ENCODE measurements at places on chromosomes 2 and 18.
A peak's percentile ranks its signal among the peaks of the same experiment; 100 is the strongest.

GRCh38 chr2:12931186-12931844 is 214.6 kb downstream of the TRIB2 start:
- DNase-seq = no peak

GRCh38 chr2:184859187-184859586 is 260.9 kb downstream of the ZNF804A start:
- DNase-seq = no peak

DNA sequence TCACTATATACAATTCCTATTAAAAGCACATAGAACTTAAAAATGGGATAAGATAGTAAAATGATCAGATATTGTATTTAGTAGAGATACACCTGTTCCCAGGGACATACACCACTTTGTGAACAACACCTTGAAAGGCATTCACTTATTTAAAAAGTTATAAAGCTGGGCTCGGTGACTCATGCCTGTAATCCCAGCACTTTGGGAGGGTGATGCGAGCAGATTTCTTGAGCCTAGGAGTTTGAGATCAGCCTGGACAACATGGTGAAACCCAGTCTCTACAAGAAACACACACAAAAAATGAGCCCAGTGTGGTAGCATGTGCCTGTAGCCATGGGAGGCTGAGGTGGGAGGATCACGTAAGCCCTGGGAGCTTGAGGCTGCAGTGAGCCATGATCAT is 90.9 kb downstream of the RAPGEF4 start:
- DNase-seq = no peak

- peak; percentile 36 for DNase-seq
Observed at GRCh38 chr2:64586883-64587481, 62.9 kb downstream of the AFTPH start.

- no peak for DNase-seq
Observed at GRCh38 chr2:178844269-178844668, 37.0 kb upstream of the TTN start.

- no peak for DNase-seq
Observed at GRCh38 chr2:191660575-191660974, 17.4 kb upstream of the NABP1 start.

GRCh38 chr2:166344286-166345113 is 31.2 kb downstream of the SCN9A start:
- DNase-seq = peak; percentile 23

GRCh38 chr18:58205443-58206160 is 161.6 kb downstream of the NEDD4L start:
- DNase-seq = peak; percentile 66

GRCh38 chr2:217905896-217906295 is 96.9 kb downstream of the TNS1 start:
- DNase-seq = no peak

GRCh38 chr2:52445686-52446085 is 1321.9 kb upstream of the CHAC2 start:
- no peak for DNase-seq

DNA sequence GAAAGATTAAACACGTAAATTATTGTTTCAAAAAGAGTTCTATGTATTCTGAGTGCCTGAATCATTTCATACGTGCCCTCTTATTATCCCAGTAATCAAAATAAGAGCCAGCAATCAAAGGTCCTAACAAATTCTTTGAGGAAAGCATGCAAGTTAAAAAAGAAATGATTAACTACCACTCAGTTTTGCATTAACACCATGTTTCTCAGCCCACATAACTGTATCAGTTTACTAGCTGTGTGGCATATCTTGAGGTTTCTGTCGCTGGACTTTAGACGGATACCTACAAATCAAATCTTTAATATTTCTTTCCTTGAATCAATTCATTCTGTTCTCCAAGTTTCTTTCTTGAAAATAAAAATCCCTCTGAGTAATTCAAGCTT is 668.9 kb upstream of the CHAC2 start:
- DNase-seq = no peak

GRCh38 chr2:68009526-68009925 is 53.3 kb downstream of the C1D start:
- no peak for DNase-seq

- no peak for DNase-seq
Observed at GRCh38 chr2:231323316-231323715, 72.2 kb upstream of the B3GNT7 start.

- DNase-seq = no peak
Observed at GRCh38 chr18:72910045-72910444, 42.3 kb upstream of the NETO1 start.

DNA sequence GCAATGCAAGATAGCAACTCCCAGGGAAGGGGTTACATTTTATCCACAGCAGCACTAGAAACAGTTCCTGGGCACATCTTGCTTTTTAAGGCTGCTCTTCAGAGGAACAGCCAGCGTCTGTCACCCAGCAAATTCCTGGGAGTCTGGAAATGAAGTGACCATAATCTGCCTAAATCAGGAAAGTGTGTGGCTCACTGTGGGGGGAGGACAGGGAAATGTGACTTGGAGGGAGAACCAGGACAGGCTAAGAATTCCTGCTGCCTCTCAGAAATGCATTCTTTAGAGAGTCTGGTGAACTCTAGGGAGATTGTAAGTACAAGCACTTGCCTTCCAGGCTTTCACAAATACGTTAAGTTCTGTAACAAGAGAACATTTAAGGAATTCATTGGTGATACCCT is 364.3 kb upstream of the SPHKAP start:
- no peak for DNase-seq

DNA sequence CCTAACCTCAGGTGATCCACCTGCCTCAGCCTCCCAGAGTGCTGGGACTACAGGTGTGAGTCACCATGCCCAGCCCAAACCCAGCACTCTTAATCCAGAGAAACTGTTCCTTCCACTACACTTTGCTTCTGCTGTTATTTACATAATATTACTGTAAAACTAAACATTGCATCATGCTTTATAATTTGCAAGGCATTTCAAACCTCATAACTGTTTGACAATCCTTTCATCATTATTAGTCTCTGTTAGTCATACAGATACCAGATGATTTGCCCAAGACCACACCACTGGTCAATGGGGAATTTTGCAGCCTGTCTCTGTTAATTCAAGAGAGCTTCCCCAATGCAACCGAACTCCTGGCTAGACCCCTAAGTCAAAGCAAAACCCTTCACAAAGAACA is 338.3 kb downstream of the ALK start:
- DNase-seq = peak; percentile 13

- no peak for DNase-seq
Observed at GRCh38 chr2:59774821-59775433, 778.5 kb downstream of the BCL11A start.

- DNase-seq = no peak
Observed at GRCh38 chr2:236982693-236983455, 102.8 kb upstream of the COPS8 start.

DNA sequence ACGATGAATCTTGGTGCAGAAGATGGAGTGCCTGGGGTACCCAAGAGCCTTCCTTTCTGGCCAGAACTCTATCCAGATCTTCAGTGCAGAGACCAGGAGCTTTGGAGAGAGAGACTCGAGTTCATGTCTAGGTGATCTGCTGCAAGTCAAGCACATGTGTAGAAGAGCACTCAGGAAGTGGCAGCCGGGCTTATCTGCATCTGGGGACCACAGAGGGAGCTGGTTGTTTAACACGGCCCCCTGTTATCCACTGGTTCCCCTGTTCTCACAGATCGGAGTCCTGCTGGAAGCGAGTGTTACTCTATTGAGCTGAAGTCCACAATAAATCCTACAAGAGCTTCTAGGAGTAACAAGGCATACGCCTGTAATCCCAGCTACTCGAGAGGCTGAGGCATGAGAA is 128.3 kb downstream of the ACOXL start:
- DNase-seq = no peak

GRCh38 chr2:9769171-9770005 is 73.9 kb upstream of the TAF1B start:
- DNase-seq = no peak

- DNase-seq = no peak
Observed at GRCh38 chr18:75360215-75360614, 67.3 kb downstream of the SMIM21 start.

GRCh38 chr2:235011607-235011928 is 59.8 kb downstream of the SH3BP4 start:
- DNase-seq = no peak

- no peak for DNase-seq
Observed at GRCh38 chr2:71860381-71860926, 287.2 kb downstream of the CYP26B1 start.

GRCh38 chr2:129334696-129335410 is 644.6 kb upstream of the RAB6C start:
- no peak for DNase-seq

DNA sequence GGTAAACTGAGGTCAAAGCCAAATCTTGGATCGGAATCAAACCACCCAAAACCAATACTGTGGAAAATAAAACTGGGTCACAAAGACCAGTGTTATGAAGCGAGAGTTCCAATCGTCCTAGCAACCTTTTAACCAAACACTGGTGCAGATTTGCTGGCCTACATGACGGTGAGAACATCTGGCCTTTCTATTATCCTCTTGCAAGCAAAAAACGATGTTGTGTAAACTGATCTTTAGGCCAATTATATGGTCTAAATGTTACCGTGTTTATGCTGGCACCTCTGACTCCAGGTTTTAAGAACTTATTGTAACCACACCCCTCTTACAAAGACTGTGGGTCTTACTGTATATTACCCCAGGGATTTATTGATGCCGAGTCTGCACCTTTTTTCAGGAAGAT is 145.9 kb downstream of the GFPT1 start:
- no peak for DNase-seq

- DNase-seq = no peak
Observed at GRCh38 chr2:235232449-235233433, 261.1 kb upstream of the AGAP1 start.

GRCh38 chr2:172783165-172783898 is 47.7 kb downstream of the RAPGEF4 start:
- DNase-seq = no peak

DNA sequence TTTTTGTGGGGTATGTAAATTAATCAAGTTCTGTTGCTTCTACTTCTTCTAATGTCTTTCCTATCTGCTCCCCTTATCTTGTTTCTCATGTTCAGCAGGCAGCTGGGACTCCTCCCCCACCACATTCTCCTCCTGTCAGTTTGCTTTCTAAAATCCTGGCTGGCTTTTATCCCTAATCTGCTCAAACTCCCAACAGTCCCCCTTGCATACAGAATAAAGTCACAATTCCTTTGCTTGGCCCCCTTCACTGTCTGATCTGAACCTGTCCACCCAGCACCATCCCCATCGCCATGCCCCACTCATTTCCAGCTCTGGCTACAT is 2.2 kb downstream of the CFAP221 start:
- DNase-seq = no peak
